ENCODE measurements at places on chromosomes 1 and 21.

DNA sequence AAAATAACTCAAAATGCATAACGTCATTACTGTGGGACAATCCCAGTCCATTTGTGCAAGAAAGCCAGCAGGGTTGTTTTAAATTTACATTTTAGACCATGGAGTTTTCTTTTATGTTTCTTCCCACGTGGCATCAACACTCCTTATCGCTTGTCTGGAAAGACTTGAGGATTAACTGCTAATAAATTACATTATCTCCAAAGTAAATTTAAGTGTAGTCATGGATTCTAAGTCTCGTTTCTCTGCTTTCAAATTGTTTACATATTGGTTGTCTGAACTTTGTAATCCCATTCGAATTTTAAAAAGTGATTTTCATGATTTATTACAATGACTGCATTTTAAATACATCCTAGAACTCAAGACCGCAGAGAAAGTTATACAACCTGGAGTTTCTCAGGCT lies 119.3 kb upstream of the ADAMTS5 start:
- DNase-seq, result no peak

GRCh38 chr1:226308723-226309397 lies at the start of gene LIN9:
TSS of gene LIN9 (minus strand) at chr1:226309164. CDS start at chr1:226309139, 25 bp downstream.
- peak; percentile 90 for DNase-seq

DNA sequence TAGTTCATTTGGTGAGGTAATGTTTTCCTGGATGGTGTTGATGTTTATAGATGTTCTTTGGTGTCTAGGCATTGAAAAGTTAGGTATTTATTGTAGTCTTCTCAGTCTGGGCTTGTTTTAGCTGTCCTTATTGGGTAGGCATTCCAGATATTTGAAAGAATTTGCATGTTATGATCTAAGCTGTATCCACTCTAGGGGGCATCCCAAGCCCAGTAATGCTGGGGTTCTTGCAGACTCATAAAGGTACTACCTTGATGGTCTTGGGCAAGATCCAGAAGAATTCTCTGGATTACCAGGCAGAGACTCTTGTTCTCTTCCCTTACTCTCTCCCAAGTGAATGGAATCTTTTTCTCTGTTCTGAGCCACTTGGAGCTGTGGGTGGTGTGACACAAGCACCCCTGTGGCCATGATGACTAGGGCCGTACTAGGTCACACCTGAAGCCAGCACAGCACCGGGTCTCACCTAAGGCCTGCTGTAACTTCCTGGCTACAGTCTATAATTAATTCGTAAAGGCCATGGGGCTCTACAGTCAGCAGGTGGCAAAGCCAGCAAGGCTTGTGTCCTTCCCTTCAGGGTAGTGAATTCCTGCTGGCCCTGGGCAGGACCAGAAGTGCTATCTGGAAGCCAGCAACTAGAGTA lies 74.8 kb upstream of the PDE4B start:
- DNase-seq, result no peak

DNA sequence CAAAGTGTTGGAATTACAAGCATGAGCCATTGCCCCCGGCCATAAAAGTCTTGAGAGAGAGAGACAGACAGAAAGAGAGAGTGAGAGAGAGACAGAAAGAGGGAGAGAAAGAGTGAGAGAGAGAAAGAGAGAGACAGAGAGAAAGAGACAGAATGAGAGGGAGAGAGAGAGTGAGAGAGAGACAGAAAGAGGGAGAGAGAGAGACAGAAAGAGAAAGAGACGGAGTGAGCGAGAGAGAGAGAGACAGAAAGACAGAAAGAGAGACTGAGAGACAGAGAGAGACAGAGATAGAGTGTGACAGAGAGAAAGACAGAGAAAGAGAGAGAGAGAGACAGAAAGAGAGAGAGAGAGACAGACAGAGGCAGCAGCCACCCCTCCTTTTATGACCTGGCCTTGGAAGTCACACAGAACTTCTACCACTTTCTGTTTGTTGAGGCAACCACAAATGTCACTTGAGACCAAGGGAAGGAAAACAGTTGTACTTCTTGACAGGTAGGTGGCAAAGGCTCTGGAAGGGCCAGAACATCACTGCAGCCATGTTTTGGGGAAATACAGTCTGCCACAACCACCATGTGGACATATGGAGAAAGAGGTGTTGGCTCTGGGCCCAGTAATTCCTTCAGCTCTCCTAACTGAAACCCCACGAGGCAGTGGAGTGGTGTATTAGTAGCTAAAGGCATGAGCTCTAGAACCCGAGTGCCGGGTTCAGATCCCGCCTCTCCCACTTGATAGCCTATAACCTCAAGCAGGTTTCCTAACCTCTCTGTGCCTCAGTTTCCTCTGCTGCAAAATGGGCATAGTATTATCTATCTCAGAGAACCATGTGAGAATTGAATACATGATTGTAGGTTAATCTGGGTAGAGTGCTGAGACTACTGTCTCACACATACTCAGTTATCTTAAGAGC lies 50.6 kb downstream of the TNFRSF8 start:
- no peak for DNase-seq

GRCh38 chr21:45111703-45112102 lies 37.3 kb downstream of the ADARB1 start:
- DNase-seq, result no peak

GRCh38 chr1:26233903-26234643 lies at the start of gene CEP85:
TSS of gene CEP85 (plus strand) at chr1:26234200. CDS start at chr1:26239784, 5,584 bp downstream.
- DNase-seq, result peak; percentile 99

DNA sequence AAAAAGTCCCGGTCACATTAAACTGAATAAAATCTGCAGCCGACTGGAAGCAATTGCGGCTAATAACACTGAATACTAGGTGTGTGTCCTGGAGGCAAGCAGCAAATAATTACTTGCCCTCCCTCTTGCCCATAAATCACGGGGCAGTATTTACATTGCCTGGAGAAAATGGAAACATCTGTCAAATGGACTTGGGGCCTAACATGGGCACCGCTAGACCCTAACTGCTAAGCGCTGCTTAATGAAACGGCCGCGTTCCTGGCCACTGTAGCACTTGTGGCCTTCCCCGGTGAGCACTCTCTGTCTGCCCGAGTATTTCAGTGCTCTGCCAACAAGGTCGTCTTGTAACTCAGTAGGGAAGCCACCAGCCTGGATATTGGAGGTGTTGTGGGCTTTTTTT lies 23.9 kb upstream of the KNCN start:
- DNase-seq, result no peak

DNA sequence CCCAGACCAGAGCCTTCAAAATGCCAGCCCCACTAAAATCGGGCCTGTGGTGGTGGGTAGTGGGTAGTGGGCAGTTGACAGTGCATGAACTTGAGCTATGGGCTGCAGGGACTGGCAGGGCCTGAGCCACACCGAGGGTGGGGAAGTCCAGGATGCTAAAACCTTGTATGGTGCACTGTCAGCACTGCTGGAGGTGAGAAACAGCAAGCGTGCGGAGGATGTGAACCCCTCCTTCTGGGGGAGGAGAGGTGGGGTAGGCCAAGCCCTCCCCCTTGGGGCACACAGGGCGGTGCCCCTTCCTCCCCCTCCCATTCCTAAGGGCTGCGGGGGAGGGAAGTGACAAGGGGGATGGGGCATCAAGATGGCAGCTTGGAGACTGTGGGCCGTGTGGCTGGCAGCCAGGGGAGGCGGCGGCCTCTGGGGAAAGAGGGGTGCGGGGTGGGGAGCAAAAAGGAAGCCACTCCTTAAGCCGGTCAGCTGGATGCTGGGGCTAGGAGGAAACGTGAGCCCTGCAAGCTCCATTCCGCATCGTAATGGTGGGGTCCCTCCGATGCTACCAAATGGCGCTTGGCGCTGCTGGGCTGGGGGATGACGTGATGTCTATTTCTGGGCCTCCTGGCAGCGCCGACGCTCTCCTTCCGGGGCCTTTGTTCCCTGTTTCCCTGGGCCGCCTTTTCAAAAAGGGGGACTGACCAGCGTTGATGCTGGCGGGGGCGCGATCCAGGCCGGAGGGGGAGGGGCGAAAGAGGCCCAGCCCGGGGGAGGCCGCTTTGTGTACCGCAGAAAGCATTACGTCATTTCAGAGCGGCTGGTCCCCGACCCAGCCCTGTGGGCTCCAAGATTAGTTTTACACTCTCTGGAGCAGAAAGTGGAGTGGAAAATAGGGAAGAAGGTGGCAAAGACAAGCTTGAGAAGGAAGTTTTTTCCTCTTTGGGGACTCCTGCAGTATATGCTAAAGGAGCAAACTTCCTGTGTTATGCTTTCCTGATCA lies 809 bp downstream of the SYT11 start:
- peak; percentile 95 for DNase-seq

- DNase-seq, result no peak
These were observed 5.9 kb upstream of the THEM4 start for GRCh38 chr1:151915061-151915686.

DNA sequence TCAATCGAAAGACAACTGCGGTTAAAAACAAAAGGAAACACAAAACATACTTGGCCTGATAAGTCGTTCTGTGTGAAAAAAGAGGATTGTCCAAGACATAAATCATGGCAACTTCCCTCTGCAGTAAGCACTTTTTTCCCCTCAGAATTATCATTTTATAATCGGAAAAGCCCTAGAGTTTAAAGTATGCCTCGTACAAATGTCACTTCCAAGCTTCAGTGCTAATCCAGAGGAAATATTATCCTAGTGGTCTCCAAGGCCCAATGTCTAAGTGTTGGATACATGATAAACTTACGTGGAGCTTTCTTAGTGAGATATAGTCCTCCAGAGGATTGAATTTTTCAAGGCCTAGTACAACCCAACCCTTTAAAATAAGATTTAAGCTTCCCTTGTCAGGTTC lies 11.2 kb upstream of the NTMT2 start:
- no peak for DNase-seq

DNA sequence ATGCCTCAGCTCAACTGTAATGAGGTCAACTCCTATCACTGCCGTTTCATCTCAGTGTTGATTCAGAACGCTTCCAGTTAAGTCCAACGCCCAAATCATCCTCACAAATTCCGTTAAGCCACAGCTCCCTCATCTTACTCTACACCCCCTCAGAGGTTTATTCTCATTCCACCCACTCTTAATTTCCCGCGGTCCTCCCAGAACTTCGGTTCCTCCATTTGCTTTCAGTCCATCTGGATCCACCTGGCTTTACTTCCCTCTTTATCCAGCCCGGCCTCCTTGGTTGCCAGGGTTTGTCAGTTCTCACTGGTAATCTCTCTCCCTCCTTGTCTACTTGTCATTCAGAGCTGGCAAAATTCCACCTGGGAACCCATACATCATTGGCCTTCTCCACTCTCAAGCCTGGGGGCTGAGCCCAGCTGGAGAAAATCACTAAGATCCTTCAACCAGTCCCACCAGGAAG lies 51.3 kb upstream of the RUNX1 start:
- peak; percentile 42 for DNase-seq

DNA sequence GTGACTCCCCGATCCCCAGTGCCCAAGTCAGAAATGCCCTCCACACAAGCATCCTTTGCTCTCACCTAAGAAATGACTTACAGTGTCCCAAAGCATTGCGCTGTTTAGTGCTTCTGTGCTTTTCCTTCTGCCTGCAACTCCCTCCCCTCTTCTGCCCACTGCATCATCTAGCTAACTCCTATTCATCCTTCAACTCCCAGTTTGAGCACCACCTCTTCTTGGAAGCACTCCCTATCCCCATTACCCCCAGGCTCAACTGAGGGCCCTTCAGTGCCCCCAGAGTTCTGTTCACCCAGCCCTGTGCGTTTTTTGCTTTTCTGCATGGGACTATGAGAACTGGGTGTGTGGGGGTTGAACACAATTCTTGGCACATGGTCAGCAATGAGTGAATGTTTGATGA lies 10.0 kb downstream of the KCNQ4 start:
- no peak for DNase-seq

DNA sequence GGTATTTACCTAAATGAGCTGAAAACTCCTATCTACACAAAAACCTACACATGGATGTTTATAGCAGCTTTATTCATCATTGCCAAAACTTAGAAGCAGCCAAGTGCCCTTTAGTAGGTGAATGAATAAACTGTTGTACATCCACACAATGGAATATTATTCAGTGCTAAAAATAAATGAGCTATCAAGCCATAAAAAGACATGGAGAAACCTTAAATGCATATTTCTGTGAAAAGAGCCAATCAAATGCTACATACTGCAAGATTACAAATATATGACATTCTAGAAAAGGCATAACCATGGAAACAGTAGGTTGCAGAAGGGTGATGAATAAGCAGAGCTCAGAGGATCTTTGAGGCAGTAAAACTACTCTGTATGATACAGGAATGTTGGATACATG lies 23.3 kb downstream of the ABCB10 start:
- no peak for DNase-seq

- DNase-seq, result no peak
These were observed 1.5 kb downstream of the LCE3E start for GRCh38 chr1:152565115-152565514.

DNA sequence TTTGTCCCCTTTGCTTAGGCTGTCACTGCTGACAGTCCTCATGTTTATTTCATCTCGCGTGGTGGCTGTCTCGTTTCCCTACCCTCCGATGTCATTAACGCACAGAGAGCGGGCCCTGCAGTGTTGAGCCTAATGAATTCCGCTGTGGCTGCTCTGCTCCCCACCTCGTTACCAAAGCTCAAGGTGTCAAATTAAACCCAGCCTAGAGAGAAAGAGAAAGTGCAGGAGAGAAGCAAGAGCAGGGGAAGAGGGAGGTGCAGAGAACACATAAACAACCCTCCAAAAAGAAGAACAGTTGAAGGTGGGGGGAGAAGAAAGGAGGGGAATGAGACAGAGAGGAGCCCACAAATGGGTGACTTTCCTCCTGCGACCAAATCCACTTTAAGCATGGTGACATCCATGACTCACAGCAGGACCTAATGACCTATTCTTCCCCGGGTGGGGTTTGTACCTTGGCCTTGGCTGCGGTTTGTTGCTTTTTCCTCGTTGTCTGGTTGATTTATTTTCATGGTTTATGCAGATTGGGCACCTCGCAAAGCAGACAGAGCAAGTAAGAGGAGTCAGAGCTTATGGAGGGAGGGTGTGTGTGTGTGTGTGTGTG lies 92.5 kb downstream of the PBX1 start:
- no peak for DNase-seq

GRCh38 chr1:209884665-209885117 lies 53.3 kb upstream of the SYT14 start:
- DNase-seq, result peak; percentile 40

GRCh38 chr1:29632806-29633615 lies 396.7 kb downstream of the PTPRU start:
- DNase-seq, result no peak

- no peak for DNase-seq
These were observed 227.6 kb downstream of the LMO4 start for GRCh38 chr1:87556326-87556725.

DNA sequence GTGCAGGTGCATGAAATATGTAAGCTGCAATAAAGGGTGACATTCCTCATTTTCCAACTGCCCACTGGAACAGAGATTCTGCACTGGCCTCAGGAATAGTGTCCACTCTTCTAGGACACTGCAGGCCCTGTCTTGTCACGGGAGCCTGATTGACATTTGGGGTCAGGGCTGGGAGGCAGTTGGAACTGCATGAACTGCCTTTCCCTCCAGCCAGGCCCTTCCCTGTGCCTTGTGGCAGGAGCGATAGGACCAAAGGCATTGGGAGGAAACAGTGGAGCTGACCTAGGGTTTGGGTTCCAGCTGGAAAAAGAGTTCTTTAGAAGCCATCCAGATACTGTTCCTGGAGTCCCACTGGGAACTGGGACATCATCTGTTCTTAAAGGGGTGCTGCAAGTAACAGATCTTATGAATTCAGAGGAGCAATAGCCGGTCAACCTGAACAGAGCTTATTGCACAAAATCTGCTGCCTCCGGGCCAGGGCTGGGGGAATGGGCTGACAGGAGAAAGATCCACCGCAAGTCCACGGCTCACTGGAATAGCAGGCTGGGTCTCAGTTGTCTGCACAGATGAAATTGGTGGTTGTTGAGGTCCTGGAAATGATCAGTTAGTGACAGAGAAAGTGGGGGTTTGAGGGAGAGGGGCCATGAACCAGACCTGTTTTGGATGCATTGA lies 451.7 kb downstream of the CAMTA1 start:
- no peak for DNase-seq

Measured in right cardiac atrium (tissue), 5 donors.